Type B pancreatic cell (in vitro differentiated cells): ENCODE measurements at places on chromosomes 1 and 21. TPM values are rescaled to one million over a fixed set of nuclear protein-coding genes. Genes with fewer than 3 reads are reported as not detected.

The TMCO4 gene
- 10.2 and 16.7 TPM in 2 replicates for total RNA-seq

- no peaks in the 10 kb centered on the region for H3K36me3 ChIP-seq
- DNase-seq = no peak
- H3K4me1 ChIP-seq = no peaks in the 10 kb centered on the region
- no peaks in the 10 kb centered on the region for H3K27me3 ChIP-seq
- H3K27ac ChIP-seq = no peak within 1 kb of the TSS
Observed at GRCh38 chr21:30718239-30718909, at the start of gene KRTAP21-3. Gene KRTAP21-3, minus strand, starts transcription at chr21:30718777. Its CDS starts 18 bp downstream, at chr21:30718759.

The PLK3 gene
- total RNA-seq = 18.5 and 39.1 TPM in 2 replicates

The ZNF648 gene
- total RNA-seq = 0.10 and 0.34 TPM in 2 replicates

DNA sequence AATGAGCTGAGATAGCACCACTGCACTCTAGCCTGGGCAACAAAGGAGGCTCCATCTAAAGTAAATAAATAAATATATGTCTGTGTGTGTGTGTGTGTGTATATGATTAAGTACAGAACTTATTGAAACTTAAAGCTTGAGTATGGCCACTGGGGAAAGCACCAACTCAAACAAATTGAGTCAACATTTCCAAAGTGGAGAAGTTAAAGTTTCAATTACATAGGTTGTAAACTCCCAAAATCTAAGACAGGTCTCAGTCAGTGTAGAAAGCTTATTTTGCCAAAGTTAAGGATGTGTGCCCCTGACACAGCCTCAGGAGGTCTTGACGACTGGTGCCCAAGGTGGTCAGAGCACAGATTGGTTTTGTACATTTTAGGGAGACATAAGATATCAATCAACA is 458.9 kb upstream of the RGS18 start:
- peaks cover 7% of the 10 kb centered on the region for H3K4me1 ChIP-seq
- no peak overlapping the region for H3K4me3 ChIP-seq
- H3K27me3 ChIP-seq = no peaks in the 10 kb centered on the region
- no peak for DNase-seq

The ERVH48-1 gene
- 1.8 TPM in 1 of 2 replicates, not detected in the other for total RNA-seq

GRCh38 chr1:151615711-151616504 is 4.1 kb downstream of the SNX27 start:
- no peak for DNase-seq
- no peak overlapping the region for H3K27ac ChIP-seq
- peaks cover 4% of the 10 kb centered on the region for H3K36me3 ChIP-seq
- peaks cover 39% of the 10 kb centered on the region for H3K4me1 ChIP-seq
- no peak overlapping the region for H3K4me3 ChIP-seq
- no peaks in the 10 kb centered on the region for H3K27me3 ChIP-seq

The OR6N1 gene
- not detected in 2 replicates for total RNA-seq

DNA sequence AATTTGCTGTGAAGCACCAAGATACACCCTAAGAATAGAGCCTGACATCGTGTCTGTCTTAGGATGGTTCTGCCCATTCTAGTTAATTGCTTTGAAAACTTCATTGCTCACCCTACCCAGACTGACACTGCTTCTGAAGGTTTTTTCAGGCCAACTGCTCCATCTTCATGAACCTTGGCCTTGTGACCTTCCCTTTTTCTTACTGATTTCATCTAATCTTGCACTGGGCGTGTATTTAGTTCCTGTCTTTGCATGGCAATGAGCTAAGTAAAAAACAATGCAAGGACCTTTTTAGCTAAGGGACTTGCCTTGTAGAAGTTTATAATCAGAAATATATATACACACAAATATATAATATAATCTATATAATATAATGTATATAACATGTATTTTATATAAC is 108.0 kb downstream of the PBX1 start:
- peaks cover 65% of the 10 kb centered on the region for H3K4me1 ChIP-seq
- no peak for DNase-seq
- no peak overlapping the region for H3K27ac ChIP-seq
- H3K27me3 ChIP-seq = no peaks in the 10 kb centered on the region
- H3K4me3 ChIP-seq = no peak overlapping the region
- H3K36me3 ChIP-seq = peaks cover 28% of the 10 kb centered on the region
